Activated CD4-positive, alpha-beta T cell treated with anti-CD3 and anti-CD28 coated beads, Interleukin-2, amount 10 ng/mL, durations not matched to agents 24 days and 14 days (primary cell): ENCODE measurements at places on chromosomes 2 and 18. TPM values are rescaled to one million over a fixed set of nuclear protein-coding genes. Genes with fewer than 3 reads are reported as not detected.

GRCh38 chr2:99461828-99462483 lies 27.9 kb downstream of the REV1 start:
- no peaks in the 10 kb centered on the region for H3K4me1 ChIP-seq
- DNase-seq, result no peak
- H3K36me3 ChIP-seq, result peaks cover 43% of the 10 kb centered on the region
- no peak overlapping the region for H3K4me3 ChIP-seq

- no peaks in the 10 kb centered on the region for H3K36me3 ChIP-seq
- H3K27ac ChIP-seq, result no peak overlapping the region
- H3K4me3 ChIP-seq, result no peak overlapping the region
- peaks cover 2% of the 10 kb centered on the region for H3K4me1 ChIP-seq
- peaks cover 5% of the 10 kb centered on the region for H3K27me3 ChIP-seq
Measured at GRCh38 chr2:209581040-209581439, 157.2 kb downstream of the MAP2 start.

Gene FZD7
- 1.3 TPM in 2 replicates for total RNA-seq

Gene DSG2
- 0.33 and 0.47 TPM in 2 replicates for total RNA-seq

Gene PLCL1
- total RNA-seq, result 0.45 and 0.63 TPM in 2 replicates
